ENCODE measurements at places on chromosomes 7 and 10. TPM values are rescaled to one million over a fixed set of nuclear protein-coding genes. Genes with fewer than 3 reads are reported as not detected.
A peak's percentile ranks its signal among the peaks of the same experiment; 100 is the strongest.

DNA sequence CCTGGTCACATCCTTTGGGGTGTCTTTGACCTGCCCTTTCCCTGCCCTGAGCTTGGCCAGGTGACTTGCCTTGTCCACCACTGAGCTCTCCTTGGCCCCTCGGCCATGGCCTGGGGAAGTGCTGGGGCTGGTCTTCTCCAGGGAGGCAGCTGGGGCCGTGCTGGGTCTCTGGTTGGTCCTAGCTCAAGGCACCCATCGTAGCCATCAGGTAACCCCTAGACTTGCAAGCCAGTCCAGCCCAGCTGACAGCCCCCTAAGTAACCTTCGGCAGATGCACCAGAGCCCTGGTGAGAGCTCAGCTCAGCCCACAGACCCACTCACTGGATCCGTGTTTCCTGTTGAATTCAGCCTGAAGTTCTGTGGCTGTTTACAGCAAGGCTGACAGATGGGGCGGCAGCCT, 176.2 kb upstream of the SHH start:
- H3K4me1 ChIP-seq: no peaks in the 10 kb centered on the region
- H3K27me3 ChIP-seq: no peaks in the 10 kb centered on the region
- no peak for DNase-seq
- no peak overlapping the region for H3K4me3 ChIP-seq

- no peak overlapping the region for H3K27ac ChIP-seq
- H3K4me3 ChIP-seq: no peak overlapping the region
- no peaks in the 10 kb centered on the region for H3K36me3 ChIP-seq
- no peaks in the 10 kb centered on the region for H3K27me3 ChIP-seq
- peaks cover 5% of the 10 kb centered on the region for H3K4me1 ChIP-seq
These were observed 1.5 kb upstream of the MET start for GRCh38 chr7:116670409-116671015.

UNCX gene
- total RNA-seq: not detected

SPAM1 gene
- total RNA-seq: not detected

DNA sequence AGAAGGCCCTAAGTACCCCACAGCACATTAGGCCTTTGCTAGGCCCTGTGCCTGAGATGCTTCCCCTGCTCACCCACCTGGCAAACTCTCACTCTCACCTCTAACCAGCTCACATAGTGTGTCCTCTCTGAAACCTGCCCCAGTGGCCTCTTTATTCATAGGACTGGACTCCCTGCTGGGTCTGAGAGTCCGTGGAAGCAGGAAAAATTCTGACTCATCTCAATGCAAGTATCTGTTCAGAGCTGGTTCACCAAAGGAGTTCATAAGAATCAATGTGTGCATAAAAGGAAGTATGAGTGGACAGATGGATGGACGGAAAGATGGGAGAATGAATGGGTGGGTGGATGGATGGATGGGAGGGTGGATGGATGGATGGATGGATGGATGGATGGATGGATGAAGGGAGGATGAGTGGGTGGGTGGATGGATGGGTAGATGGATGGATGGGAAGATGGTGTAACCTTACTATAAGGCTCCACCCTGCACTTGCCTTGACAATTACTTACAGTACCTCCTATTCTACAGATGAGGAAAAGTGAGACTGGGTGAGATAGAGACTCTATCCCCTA, 111.2 kb upstream of the ZMIZ1 start:
- peak; percentile 53 for DNase-seq
- H3K4me1 ChIP-seq: peaks cover 11% of the 10 kb centered on the region
- H3K4me3 ChIP-seq: no peak overlapping the region
- H3K36me3 ChIP-seq: no peaks in the 10 kb centered on the region
- no peaks in the 10 kb centered on the region for H3K27me3 ChIP-seq
- H3K27ac ChIP-seq: no peak overlapping the region
